ENCODE measurements at places on chromosomes 13 and 19.

GRCh38 chr13:32443111-32443510, 15.2 kb upstream of the N4BP2L1 start:
- no peak for DNase-seq

- DNase-seq = no peak
Measured at GRCh38 chr19:18351544-18351943, 11.1 kb downstream of the PGPEP1 start.

DNA sequence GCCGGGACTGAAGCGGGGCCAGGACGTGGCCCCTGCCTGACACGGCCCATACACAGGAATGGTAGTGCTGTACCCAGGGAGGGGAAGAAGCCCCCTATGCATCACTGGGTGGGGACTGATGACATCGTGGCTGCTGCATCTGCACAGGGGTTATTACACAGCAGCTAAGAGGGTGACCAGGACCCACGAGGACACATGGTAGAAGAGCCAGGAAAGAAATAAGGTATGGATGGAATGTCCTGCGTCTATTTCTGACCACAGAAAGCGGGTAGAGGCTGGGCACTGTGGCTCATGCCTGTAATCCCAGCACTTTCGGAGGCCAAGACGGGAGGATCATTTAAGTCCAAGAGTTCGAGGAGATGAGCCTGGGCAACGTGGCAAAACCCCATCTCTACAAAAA, 24.1 kb downstream of the DCAF15 start:
- no peak for DNase-seq

GRCh38 chr19:35249848-35250711, 1.3 kb downstream of the LSR start:
- DNase-seq = no peak

GRCh38 chr13:82947683-82948082, 934.6 kb downstream of the SLITRK1 start:
- peak; percentile 7 for DNase-seq

DNA sequence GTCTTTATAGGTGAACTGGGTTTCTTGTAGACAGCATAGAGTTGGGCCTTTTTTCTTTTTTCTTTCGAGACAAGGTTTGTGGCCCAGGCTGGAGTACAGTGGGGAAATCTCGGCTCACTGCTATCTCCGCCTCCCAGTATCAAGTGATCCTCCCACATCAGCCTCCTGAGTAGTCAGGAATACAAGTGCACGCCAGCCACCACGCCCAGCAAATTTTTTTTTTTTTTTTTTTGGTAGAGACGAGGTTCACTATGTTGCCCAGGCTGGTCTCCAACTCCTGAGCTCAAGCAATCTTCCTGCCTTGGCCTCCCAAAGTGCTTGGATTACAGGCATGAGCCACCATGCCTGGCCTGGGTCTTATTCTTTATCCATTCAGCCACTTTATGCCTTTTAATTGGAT, 5.1 kb upstream of the CALM3 start:
- no peak for DNase-seq

- no peak for DNase-seq
Measured at GRCh38 chr19:868458-869244, 9.2 kb downstream of the CFD start.

GRCh38 chr13:29195456-29195855, 375.3 kb downstream of the MTUS2 start:
- DNase-seq = no peak

DNA sequence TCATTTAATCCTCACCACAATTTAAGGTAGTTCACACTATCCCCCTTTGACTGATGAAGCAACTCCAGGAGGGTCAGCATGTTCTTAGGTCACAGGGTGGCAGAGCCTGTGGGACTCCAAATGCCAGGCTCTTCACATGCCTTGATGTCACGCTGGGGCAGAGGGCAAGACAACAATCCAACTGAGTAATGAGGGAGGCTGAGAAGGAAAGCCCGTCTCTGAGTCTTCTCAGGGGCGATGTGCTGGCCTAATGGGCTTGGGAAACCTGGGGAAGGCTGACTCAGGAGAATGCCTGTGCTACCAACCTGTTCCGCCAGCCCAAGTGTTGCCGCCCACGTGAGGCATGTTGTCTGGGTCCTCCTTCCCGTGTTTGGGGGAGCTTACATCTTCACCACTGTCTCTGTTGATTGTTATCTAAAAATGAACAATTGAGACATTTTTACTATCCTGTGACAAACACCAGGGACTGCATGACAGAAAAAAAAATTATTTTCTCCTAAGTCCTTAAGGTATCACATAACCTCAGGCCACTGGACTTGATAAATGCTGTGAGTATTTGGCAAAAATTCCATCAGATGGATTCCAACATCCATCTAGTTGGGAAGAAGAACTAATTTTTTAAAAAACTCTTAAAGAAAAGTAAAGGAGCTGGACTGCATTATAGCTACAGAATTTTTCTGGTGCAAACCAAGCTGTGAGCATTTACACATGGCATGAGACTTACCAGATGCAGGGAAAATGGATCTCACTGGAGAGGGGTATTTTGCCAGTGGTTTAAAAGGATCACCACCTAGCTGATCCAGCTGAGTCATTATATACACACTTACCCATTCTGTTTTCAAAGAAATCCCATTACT, 157.5 kb downstream of the RGCC start:
- DNase-seq = no peak

DNA sequence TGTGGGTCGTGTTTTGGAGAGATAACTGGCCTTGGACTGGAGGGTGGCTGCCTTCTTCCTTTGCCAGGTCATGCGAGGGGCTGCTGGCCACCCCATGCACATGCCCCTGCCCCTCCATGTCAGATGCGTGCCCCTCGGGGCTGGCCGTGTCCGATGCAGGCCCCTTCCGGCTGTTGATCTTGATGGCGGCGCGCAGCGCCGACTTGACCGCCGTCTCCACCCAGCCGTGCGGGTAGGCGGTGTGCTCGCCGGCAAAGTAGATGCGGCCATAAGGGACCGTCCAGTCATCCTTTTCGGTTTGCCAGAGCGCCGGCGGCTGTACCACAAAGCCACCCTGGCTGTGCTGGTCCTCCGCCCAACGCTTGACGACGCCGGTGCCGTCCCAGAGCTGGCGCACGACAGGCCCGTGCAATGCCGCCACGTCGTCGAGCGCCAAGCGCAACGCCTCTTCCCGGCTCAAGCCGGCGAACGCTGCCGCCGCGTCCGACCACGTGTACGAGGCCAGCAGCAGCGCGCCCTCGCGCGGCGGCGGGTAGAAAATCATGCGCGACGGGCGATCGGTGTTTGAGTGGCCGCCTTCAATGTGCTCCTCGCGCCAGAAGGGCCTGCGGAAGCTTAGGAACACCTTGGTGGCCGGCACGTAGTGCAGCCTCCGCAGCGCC, 6.9 kb downstream of the IL4I1 start:
- DNase-seq = no peak

DNA sequence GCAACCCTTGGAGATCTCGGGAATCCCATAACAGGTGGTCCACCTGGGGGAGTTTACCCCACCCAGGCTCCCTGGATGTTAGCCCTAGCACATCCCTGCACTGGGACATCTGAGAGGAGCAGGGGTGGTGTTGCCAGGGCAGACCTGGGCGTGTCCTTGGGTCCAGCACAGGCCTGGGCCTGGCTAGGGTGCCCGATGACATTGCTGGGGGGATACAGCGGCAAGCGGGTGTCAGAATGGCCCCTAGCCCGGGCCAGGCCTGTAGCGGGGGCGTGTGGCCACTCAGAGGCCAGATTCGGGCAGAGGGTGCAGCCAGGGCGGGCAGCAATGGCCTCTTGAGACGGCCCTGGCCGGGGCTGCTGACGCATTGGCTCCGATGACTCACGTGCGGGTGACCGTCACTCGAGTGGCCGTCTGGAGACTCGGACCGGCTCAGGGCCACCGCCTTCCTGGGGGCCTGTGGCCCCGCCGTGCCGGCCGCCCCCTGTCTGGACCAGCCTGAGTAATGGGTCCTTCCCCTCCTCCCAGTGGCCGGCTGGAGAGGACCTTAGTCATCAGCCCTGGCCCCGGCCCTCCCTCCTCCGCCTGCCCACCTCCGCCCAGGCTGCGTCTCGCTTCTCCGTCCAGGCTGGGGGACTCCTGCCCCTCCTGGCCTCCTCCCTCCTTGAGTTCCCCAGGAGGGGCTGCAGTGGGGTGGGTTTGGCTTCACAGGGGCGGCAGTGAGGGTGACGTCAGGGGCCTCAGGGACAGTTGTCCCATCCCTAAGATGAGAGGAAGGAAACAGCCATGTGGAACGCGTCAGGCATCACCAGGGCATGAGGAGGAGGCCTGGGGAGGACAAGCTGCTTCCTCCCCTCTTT, 23.2 kb upstream of the CRTC1 start:
- no peak for DNase-seq

GRCh38 chr13:41973247-41973741, 12.4 kb upstream of the VWA8 start:
- DNase-seq = no peak

DNA sequence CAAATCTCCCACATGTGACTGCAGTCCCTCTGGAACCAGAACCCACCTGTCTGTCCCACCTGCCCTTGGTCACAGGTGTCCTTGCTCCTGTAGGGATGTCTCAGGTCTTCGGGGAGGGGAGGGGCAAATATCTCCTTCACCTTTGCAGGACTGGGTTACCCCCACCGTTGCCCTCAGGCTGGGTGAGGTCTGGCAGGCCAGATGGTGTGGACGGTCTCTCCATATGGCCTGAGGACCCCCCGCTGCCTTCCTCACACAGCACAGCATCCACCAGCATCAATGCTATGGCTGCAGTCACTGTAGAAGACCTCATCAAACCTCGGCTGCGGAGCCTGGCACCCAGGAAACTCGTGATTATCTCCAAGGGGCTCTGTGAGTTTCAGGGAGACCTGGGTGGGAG, 10.0 kb downstream of the SLC5A5 start:
- DNase-seq = no peak

DNA sequence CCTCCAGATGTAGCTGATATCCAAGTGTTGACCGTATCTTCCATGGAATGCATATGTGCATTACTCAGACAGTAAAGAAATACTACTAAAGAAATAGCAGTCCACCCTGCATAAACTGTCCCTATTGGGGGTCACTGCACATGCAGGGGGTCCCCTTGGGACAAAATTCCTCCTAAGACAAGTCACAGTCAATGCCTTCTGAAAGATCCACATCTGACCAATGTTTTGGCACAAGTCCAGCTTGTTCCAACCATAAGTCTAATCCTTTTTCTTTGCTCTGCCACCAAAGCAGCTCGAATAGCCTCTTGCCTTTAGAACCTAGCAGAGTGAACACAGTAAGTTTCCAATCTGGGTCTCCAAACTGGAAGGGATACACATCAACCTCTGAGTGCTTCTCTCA, 87.9 kb downstream of the DIAPH3 start:
- no peak for DNase-seq

DNA sequence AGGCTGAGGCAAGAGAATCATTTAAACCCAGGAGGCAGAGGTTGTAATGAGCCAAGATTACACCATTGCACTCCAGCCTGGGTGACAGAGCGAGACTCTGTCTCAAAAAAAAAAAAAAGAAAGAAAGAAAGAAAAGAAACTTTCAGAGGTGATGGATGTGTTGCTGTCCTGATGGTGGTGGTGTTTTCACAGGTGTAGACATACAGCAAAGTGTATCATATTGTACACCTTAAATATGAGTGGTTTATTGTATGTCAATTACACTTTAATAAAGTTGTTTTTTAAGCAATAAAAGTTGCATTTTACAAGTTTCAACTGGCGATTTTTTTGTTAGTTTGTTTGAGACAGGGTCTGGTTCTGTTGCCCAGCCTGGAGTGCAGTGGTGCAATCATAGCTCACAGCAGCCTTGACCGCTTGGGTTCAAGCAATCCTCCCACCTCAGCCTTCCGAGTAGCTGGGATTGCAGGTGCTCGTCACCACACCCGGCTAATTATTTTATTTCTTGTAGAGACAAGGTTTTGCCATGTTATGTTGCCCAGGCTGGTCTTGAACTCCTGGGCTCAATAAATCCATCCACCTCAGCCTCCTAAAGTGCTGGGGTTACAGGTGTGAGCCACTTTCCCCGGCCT, 13.5 kb upstream of the INSR start:
- no peak for DNase-seq

- no peak for DNase-seq
Measured at GRCh38 chr13:106381091-106381490, 154.4 kb downstream of the EFNB2 start.

- DNase-seq = no peak
Measured at GRCh38 chr13:108495646-108496361, 133.6 kb upstream of the MYO16 start.

DNA sequence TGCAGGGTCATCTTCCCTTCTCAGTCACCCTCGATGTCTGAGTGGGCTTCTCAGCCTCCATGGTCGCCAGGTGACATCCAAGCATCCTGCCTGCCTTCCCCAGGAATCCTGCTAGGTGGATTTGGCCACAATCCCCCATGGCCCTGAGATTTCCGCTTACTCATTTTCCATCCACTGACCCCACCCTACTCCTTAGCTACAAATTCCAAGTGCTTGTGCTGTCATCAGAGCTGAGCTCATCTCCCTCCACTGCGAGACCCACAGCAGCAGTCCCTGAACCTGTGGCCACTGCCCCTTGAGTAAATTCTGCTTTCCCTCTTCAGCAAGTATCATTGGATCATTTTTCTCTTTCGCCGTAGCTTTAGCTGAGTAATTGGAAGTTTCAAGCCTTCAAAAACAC, 90.5 kb upstream of the ANKRD10 start:
- DNase-seq = no peak

- DNase-seq = peak; percentile 10
Measured at GRCh38 chr19:12163826-12164225, 930 bp downstream of the ZNF136 start.

DNA sequence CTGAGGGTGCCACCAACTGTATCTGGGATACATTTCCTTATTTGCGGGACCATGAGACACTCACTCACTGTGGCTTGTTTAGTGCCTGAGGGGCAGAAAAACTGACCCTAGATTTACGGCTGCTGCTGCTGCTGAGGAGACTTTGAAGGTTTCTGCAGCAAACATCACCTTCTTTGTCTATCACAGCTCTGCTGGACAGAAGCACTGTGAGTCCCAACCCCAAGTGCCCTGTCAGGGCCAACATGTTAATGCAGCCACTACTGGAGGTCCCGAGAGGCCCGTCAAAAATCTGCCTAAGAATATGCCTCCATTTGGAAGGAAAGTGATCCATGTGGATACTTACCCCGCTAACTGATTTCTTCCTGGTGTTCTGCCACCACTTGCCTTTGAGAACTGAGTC, 37.3 kb upstream of the UBL3 start:
- no peak for DNase-seq

GRCh38 chr19:1474011-1474764, 4.8 kb downstream of the C19orf25 start:
- DNase-seq = no peak

DNA sequence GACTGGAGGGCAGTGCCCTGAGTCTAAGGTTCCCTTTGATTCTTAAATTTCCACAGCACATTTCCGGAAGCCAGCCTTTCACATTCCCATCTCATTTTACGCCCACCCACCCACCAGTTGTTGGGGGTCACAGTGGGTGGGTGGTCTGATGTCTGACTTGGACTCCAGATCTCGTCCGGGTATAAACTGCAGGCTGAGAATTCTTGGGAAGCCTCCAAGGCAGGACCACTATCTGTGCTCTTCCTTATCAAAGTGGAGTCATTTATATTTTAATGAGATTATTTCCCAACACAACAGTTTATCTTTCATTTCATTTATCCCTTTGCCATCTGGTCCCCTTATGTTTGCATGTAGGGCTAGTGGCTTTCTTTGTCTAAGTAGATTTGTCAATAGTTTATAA, 3.6 kb upstream of the FAM124A start:
- no peak for DNase-seq
